ENCODE measurements at places on chromosomes 11 and 22.
A peak's percentile ranks its signal among the peaks of the same experiment; 100 is the strongest.

DNA sequence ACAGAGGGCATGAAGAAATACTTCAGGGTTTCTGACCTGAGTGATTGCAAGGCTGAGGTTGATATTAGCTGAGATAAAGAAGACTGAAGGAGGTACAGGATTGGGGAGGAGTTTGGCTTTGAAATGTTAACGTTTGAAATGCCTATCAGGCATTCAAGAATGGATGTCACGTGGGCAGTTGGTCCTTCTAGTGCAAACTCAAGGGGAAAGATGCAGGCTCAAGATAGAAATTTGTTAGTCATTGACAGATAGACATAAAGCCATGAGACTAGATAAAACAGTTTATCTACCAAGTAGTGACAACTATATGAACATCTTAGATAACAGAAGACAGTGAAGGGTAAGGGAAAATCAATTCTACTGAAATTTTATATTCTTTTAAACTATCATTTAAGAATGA is 23.1 kb downstream of the TTC17 start:
- no peak for DNase-seq

DNA sequence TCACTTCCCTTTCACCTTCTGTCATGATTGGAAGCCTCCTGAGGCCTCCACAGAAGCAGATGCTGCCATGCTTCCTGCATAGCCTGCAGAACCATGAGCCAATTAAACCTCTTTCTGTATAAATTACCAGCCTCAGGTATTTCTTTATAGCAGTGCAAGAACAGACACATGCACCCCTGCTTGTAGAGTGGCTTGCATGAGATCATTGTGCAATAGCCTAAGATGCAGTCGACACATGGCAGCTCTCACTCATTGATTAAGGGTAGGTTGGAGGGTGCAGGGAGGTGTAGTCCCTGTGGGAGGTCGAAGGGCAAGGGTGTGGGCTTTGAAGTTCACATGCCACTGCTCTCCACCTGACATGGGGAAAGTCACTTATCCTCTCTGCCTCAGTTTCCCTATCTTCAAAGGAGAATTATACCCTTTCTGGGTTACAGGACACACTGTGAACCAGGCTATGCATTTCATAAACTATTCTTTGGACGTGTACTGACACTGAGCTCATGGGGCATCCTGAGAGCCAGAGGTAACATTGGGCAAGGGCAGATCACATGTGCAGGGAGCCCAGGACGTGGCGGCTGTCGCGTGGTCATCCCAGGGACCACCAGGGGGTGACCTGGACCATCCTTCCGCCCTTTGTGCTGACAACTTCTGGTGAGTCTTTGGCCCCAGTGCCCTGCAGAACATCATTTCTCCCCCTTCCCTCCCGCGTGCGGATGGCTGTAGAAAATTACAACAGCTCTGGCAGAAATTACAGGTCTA is 69.2 kb upstream of the SHANK2 start:
- no peak for DNase-seq

DNA sequence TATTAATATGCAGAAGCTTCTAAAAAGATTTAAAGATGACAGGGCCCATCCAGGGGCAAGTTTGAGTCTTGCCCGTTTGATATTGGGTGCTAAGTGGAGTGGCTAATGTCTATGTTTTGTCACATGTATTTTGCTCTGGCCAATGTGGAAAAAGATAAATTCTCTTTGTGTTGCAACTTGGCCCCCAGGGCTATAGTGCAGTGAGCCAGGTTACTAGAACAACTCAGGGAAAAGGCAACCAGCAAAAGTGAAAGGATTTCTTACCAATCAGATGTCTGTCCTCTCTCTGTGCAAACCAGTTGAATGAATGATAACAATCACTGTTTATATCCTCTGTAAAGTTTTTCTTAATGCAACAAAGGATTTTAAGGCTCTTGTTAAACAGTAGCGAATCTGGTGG is 4.6 kb upstream of the CLNS1A start:
- DNase-seq: no peak

DNA sequence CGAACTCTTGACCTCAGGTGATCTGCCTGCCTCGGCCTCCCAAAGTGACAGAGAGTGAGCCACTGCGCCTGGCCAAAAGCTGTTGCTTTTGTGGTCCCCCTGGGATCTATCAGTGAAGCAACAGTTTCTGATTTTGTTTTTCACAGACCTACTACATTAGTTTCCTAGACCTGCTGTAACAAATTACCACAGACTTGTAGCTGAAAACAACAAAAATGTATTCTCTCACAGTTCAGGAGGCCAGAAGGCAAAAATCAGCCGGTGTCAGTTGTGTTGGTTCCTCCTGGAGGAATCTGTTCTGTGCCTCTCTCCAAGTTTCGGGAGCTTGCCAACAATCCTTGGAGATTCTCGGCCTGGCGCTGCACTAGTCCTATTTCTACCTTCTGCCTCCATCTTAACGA is 8.5 kb upstream of the SLC35C1 start:
- no peak for DNase-seq

DNA sequence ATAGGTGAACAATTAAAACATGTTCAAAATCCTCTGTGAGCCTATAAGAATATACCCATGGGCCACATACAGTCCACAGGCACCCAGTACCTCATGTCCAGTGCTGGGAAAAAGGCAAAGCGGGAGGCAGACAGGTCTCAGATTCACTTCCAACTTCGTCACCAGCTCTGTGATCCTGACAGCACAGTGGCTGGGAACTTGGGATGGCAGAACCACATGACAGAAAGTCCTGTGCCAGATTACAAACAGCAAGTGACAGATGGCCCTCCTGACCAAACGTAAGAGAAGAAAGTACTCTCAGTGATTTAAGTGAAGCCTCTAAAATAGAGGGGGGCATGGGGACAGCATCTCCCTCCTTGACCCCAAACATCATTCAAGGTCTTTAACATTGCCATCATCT is 5.8 kb downstream of the SLC1A2 start:
- DNase-seq: no peak

DNA sequence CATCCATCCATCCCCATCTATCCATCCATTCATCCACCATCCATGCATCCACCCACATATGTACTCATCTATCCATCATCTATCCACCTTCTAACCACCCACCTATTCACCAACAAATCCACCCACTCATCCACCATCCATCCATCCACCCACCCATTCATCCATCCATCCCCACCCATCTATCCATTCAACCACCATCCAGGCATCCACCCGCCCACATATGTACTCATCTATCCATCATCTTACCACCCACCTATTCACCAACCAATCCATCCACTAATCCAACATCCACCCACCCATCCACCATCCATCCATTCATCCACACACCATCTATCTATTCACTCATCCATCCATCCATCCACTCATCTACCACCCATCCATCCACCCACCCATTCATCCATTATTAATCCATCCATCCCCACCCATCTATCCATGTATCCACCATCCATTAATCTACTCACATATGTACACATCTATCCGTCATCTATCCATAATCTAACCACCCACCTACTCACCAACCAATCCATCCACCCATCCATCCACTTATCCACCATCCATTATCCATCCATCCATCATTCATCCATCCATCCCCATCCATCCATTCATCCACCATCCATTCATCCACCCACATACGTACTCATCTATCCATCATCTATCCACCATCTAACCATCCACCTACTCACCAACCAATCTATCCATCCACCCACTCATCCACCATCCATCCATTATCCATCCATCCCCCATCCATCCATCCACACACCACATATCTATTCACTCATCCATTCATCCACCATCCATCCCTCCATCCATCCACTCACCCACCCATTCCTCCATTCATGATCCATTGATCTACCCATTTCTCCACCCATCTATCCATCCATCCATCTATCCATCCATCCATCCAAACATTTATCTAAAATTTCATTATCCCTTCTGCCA is 940.0 kb downstream of the BRD1 start:
- DNase-seq: no peak

DNA sequence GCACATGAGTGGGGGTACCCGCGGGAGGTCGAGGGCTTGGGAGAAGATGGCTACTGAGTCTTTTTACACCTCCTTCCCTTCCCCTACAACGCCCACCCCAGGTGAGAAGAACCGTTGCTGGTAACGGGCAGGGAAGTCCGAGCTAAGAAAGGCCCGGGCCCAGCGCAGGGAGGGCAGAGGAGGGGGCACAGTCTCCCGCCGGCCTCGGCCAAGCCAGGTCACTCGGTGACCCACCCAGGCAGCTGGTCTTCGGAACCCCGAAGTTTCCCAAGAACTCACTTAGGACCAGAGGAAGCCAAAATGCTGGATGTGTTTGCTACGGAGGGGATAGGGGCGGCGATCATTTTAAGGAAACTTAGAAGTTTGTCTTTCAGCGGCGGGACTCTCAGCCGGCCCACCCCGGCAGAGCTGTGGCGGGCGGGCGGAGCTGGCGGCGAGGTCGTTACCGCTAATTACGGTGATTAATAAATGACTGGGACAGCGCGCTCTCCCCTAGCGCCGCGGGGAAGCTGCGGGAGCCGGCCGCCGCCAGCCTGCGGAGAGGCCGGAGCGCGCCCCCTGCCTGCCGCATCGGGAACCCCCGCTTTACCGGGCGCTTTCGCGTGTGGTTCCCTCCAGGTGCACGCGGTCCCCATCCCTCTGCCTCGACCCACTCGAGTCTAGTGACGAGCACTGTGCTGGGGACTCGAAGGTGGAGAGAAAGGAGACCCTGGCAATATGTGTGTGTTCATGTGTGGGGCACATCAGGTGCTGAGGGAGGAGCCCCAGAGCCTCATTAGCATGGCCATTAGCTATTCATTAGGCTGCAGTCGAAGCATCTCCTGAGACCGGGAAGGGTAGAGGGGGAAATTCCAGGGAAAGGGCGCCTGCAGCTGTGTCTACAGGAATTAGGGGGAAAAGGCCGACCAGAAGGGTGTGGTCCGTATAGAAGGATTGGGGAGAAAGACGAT is 945 bp downstream of the ROBO3 start:
- no peak for DNase-seq

DNA sequence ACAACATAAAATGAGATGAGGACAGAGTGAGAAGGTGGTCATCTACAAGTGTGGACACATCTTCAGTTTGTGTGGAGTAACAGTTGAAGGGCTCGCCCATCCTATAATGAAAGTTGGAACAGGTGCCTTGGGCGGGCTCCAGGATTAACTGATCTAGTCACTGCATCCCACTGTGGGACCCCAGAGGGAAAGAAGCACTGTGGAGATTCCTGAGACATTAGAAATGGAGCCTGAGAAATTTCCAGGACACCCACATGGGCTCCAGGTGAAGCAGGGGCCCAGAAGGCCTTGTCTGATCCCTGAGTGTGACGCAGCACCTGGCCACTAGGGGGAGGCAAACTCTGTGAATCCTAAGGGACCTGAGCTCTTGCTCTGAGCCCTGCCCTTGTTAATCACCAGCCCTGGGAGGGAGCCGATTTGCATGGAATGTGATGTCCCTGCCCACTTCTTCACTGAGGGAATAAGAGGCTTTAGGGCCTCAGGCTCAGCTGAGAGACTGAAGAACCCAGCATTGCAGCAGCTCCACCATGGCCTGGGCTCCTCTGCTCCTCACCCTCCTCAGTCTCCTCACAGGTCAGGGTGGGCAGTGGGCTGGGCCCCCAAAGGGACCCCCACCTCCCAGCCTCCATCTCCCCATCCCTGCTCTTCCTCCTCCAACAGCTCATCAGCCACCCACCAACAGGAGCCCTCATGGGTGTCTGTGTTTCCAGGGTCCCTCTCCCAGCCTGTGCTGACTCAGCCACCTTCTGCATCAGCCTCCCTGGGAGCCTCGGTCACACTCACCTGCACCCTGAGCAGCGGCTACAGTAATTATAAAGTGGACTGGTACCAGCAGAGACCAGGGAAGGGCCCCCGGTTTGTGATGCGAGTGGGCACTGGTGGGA is 98.4 kb downstream of the VPREB1 start:
- peak; percentile 89 for DNase-seq

GRCh38 chr11:57391539-57391938 is 1.1 kb upstream of the PRG2 start:
- no peak for DNase-seq

DNA sequence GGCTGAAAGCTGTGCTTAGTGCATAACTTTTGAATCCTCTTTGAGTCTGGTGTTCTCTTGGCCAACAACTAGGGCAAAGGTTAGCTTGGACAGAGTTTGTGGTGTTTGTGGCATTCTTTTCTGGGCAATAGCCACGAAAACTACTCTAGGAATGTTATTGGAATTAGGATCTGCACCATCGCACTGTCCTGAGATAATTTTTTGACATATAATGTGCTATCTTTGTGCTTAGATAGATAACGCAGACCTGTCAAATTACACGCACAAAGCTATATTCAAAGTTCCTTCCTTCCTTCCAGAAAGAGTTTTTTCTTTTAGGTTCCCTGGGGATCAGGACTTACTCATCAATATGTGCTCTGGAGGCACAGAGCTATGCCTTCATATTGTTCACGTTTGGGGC is 166.8 kb upstream of the MTMR2 start:
- DNase-seq: no peak

DNA sequence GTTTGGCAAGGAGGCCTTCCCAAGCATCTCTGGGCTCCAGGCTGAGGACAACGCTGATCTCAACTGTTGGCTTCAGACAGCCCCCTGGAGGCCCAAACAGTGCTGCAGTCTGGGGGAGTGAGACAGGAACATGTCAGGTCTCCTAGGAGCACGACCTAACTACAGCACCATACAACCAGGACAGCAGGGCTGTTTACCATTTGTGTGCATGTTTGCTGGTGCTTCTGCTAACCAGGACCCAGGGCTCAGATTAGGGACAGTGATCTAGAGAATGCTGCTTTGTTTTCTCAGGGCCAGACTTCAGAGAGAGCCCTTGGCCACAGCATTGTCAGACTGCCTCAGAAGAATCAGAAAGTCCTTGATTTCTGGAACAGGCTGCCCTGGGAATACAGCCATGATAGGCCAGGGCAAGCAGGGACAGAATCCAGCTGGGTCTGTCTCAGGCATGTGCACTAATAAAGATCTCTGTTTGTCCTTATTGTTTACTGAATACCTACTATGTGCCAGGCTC is 126.5 kb downstream of the VPREB1 start:
- no peak for DNase-seq

- DNase-seq: no peak
Observed at GRCh38 chr22:28024422-28024888, 105.4 kb upstream of the PITPNB start.

DNA sequence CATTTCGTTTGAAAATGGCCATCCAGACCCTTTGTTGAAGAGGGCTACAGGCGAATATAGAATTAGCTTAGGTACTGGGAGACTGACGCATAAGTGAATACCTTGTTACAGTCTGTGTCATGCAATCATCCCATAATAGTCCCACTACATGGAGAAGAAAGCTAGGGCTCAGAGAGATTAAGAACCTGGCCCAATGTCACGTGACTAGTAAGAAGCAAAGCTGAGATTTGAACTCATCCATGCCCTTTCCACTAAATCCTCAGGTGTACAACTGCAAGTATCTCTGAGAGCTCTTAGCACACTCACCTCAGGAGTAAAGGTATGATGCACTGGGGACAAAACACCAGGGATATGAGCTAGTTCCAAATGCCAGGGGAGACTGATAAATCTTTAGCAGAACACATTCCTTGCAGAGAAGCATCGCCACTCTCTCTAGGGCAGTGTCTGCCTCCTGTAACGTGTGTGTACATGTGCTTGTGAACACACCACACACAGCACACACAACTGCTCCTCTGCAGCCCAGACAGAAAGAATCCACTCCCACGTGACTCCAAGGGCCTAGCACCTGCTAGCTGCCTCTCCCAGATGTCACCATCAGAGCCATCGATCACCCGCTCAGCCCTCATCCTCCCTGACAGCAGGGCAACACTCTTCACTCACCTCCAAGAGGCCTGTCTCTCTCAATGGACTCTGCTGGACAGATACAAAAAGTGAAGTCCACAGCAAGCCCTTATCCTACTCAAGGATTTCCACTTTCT is 402.8 kb downstream of the NXPE2 start:
- no peak for DNase-seq

GRCh38 chr11:57410287-57410686 is 16.6 kb downstream of the SLC43A3 start:
- DNase-seq: no peak

- DNase-seq: no peak
Observed at GRCh38 chr22:45893516-45893915, 83.4 kb downstream of the WNT7B start.

Measured in left lung (tissue), 14 donors.